ENCODE measurements at places on chromosomes 3 and 15.

- DNase-seq, result no peak
These were observed 158.9 kb downstream of the TBC1D5 start for GRCh38 chr3:17583530-17583929.

- DNase-seq, result no peak
These were observed 587.3 kb upstream of the UBE2E2 start for GRCh38 chr3:22615790-22616189.

DNA sequence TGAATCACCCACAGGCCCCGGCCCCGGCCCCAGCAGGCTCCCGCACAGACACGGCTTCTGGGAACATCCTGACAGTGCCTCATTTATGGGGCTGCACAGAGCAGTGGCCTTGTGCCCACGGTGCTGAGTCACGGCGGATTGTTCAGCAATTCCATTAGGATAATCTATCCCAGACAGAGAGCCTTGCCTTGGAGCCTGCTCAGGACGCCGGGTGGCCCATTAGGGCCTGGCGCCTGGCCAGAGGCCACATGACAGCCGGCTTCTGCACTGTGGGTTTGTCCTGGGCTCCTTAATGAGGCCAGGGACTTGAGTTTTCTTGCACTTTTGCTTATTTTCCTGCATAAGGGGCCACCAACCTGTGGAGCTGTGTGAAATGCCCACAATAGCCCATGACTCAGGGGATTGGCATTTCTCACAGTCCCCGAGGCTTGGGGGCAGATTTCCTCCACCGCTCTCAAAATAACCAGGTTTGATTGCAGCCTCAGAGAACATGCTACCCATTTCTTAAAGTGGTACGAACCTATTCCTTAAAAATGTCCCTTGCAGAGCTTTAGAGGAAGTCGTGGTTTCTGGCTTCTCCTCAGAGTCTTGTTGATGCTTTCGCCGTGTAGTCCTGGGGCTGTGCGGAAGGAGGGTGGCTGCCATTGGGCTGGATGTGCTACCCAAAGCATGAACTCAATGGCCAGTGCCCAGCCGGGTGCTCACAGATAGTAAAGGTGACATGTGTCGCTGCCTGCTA, 19.0 kb downstream of the SYNM start:
- DNase-seq, result peak; percentile 94

- DNase-seq, result peak; percentile 54
These were observed 92.0 kb downstream of the PLXNA1 start for GRCh38 chr3:127074900-127075360.

DNA sequence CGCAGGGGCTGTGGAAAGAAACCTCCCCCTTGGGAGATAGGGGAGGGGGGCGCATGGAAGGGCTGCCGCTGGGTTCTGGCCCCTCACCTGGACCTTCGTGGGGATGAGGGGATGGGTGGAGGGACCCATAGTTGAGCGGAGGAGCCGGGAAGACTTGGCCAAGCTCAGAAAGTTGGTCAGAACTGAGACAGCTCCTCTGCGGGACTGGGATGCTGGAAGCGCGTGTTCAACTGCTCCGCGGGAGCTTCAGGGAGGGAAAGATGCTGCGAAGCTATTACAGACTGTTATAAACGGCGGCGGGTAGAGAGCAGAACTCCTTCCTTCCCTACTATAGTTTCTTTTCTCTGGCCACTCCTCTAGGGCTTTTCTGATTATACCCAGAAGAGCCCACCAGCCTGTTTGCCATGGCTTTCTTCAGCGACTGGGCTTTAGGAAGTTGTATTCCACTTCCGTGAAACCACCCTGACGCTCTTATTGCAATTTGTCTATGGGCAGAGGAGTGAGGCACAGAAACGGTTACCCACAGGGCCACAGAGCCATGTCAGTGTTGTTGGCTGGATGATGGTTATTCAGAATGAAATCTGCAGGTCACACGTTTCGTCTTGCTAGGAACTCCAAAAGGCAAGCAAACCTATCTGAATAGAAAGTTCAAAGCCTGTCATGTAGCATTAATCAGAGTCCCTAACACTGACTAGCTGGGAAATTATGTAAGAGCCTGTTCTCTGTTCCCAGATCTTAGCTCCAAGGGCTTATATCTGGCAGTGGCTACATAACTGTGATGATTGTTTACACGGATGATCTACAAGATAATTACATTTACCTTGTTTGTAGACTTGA, 1.1 kb downstream of the SYNPR start:
- DNase-seq, result no peak

DNA sequence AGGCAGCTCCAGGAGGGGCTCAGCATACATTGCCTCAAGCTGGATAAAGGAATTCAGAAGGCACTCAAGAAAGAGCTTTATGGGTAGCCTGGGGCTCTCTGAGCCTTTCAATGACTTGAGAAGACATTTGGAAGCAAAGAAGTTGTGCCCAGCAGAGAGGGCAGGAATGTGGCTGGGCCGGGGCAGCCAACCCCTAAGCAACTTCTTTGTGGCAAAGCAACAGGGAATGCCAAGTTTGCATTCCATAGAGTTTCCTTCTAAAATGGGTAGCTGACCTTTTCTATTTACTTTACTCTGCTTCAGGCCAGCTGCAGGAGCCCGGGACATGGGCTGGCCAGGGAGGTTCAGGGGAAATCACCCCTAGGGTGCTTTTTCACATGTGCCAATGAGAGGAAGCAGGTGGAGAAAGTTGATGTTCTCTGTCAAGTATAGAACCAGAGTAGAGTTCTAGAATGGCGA, 45.6 kb downstream of the CCDC12 start:
- no peak for DNase-seq

GRCh38 chr3:158659454-158660237, 12.8 kb downstream of the LXN start:
- DNase-seq, result peak; percentile 44

- no peak for DNase-seq
These were observed 54.5 kb upstream of the VGLL3 start for GRCh38 chr3:87045473-87045872.

GRCh38 chr15:89002281-89002761, 85.9 kb upstream of the ABHD2 start:
- no peak for DNase-seq

DNA sequence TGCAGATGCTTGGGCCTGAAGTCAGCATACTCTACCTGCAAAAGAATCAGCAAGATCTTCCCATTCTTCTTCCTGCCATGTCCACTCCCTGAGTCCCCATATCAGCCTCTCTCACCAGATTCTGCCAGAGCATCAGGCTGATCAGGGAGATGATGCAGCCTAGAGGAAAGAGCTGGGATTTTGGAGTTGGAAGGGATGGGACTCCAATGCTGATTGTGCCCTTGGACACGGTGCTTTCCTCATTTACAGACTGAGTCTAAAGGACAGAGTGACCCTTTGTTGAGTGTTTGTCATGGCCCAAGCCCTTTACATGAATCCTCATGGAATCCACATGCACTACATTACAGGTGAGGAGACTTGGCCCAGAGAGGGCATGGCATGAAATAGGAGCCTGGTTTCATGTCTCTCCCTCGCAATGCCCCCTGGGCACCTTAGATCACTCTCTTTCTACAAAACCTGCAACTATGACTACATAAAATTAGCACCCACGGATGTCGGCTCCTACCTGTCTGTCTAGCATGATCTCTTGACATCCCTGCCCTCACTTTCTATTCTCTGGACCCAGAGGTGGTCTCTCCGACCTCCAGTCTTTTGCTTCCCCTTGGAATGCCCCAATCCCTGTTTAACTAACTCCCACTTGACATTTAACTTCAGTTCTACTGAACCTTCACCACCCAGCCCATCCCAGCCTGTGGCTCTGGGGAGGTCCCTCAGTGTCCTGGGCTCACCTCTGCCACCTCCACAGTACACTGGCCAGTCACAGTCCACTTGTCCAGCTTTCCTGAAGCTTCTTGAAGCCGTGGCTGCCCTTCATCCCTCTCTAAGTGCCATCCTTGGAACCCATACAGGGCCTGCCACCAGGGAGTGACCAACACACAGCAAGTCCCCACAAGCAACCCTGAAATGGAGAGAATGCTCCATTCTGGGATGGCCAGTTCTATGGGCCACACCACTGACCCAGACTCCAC, 173.5 kb downstream of the ABHD5 start:
- DNase-seq, result no peak

DNA sequence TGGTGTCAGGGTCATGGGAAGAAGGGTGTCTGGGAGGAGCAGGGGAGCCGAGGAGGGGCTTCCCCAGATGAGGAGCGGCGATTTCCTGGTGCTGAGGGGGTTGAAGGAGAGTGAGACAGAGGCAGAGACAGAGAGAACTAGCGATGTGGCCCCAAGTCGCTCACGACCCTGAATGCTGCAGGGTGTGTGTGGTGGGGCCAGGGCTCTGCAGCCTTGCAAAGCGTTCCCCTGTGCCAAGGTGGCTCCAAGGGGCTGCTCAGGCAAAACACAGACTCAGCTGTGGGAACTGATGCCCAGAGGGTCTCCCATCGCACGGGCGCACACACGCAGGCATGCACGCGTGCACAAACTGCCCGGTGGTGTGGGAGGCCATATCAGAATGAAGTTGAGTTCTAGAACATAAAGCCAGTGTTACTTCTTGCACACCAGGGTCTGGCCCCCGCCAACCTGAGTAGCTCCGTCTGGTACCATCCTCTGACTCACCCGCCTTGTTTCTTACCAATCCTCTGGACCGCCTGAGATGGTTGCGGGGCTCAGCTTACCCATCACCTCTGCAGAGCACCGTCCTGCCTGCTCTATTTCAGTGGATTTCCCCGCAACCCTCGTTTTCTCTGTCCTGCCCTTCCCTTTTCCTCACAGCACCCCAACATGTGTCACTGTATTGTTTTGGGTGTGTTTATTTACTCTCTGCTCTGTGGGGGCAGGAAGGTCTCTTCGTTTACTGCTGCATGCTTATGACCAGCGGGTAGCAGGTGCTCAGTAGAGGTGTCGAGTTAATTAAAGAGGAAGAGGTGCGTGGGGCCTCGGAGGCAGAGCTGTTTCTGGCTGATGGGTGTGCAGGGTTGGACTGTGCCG, 4.5 kb downstream of the MELTF start:
- no peak for DNase-seq

DNA sequence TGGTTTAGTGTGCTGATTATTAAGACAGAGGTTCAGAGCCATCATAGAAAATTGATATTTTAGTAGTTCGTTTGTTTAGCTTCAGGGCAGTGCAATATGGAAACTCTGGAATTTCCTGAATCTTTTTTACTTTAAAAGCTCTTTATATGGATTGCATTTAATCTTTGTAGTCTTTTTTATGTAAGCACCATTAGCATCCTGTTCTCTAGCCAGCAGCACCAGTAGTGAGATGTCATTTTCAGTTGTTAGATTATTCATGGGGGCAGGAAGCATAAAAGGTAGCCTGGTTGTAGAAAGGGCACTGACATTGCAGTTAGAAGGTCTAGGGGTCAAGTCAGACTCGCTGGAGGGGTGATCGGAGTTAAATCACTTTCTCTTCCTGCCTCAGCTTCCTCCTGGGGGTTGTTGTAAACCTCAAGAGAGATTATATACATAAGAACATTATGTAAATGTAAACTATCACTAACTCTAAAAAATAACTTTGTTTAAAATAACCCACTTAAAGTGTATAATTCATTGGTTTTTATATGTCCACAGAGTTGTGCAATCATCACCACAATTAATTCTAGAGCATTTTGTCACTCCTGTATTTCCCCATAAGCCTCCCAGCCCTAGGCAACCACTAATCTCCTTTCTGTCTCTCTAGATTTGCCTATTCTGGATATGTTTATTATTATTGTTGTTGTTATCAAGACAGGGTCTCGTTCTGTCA, 31.4 kb upstream of the ITPKA start:
- peak; percentile 1 for DNase-seq

DNA sequence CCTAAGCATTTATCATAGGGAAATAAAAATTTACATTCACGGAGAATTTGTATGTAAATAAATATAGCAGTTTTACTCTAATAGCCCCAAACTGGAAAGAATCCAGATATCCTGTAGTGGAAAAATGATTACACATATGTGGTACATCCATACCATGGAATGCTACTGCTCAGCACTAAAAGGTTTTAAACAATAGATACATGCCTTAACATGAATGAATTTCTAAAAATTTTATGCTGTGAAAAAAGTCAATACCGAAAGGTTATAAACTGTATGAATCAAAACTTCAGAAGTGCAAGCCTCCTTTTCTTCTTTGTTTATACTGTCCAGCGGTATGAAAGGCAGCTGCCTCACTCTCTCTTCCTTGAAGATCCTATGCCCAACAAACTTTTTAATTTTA, 37.5 kb upstream of the MCTP2 start:
- DNase-seq, result no peak
